ENCODE measurements at places on chromosomes 3 and 15.
A peak's percentile ranks its signal among the peaks of the same experiment; 100 is the strongest.

- DNase-seq, result no peak
These were observed 11.2 kb upstream of the CCR8 start for GRCh38 chr3:39318301-39318700.

DNA sequence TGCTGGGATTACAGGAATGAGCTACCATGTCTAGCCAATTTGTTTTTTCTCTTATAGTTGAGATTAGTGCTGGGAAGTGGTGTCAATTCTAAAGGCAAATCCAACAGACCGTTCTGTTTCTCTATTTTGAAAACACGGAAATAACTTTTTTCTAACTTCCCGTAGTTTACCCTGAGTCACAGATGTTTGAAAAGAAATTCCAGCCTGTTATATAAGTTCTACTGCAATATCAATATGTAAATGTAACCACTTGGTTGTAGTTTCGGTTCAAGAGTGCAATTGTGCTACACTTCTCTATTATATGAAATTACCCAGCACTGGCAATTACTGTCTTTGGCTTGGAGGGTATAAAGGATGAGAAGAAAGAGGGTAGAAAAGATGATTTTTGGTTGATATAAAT, 22.3 kb upstream of the GNB4 start:
- peak; percentile 23 for DNase-seq

GRCh38 chr3:65070968-65071367, 383.2 kb upstream of the ADAMTS9 start:
- no peak for DNase-seq

DNA sequence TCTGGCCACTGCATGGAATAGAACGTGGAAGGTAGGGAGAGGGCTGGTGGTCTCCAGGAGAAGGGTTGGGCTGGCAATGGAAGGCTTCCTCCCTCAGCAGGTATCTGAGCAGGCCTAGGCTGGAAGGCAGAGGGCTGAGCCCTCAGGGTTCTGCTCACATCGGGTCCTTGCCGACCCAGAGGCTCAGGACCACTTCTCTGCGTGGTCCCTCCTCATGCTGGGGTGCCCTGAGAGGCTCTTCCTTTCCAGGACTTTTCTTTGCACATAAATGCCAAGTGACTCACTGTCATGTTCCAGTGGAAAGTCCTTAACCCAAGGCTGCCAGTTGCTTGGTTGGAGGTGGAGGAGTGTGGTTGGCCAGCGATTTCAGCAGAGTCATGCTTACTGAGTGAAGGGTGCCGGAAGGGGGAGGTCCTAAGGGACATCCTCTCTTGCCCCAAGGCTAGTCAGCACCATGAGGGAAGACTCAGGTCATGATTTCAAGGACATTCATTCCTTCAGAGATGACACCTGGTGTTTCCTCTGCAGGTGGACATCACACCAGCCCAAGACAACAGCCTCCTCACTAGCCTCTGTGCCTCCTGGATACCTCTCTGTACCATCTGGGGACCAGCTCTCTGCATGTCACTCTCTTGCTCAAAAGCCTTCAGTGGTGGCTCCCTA, 8.2 kb downstream of the SLC6A6 start:
- DNase-seq, result peak; percentile 91

DNA sequence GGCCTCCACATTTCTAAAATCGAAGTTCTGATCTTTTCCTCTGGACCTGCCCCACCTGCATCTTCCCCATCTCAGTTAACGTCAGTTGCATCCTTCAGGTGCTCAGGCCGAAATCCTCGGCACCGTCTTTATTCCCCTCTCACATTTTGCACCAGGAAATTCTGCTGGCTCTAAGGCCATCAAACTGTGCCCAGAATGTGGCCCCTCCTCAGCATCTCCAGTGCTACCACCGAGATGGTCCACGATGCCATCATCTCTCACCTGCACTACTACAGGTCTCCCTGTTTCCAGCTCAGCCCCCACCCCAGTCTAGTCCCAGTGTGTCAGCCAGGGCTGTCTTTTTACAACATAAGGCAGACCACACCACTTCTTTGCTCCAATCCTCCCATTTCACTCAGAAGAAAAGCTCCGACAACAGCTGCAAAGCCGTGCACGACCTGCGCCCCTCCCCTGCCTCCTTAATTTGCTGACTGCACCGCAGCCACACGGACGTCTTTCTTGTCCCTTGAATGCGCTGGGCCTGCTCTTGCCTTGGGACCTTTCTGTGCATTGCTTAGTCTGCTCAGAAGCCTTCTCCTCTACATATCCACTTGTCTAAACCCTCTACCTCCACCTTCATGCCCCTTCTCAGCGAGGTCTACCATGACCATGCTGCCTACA, 14.4 kb downstream of the MUC20 start:
- no peak for DNase-seq

DNA sequence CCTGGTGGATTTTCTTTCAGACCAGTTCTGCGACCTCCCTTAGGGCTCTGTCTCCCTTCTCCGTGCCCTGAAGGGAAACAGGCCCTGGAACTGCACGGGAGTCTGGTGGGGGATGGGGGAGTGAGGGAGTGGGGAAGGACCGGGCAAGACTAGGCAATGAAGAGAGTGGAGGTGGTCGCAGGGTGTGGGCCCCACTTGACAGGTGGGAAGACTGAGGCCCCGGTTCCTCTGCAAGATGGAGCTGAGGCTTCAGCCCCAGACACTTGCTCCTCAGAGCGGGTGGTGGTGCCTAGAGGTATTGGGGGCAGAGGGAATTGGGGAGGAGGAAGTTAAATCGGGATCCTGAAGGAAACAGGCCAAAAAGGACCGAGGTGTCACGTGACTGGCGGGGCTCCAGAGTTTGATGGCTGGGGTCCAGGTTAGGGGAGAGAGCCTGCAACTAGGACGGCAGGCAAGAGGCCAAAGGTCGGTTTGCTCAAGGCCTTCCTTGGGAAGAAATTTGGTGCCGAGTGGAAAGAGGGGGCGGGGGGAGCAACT, 597 bp upstream of the CAMK1 start:
- no peak for DNase-seq

DNA sequence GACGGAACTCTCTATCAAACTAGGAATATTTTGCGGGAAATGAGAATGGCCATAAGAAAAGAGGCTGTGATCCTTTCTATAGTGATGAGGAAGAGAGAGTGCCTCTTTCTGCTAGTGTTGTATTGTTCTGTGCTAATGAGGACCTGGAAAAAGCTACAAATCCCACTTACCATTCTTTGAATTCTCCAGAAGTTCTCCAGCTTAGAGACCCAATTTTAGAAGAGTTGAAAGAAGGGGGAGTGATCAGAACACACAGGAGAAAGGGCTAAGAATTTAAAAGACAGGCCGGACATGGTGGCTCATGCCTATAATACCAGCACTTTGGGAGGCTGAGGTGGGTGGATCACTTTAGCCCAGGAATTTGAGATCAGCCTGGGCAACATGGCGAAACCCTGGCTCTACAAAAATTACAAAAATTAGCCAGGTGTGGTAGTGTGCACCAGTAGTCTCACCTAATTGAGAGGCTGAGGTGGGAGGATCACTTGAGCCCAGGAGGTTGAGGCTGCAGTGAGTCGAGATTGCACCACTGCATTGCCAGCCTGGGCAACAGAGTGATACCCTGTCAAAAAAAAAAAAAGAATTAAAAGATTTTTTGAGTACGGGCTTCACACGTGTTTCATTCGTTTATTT, 126.9 kb downstream of the IQCH start:
- DNase-seq, result no peak

- no peak for DNase-seq
These were observed at the start of gene MYL3 for GRCh38 chr3:46863261-46863782. Gene MYL3 (minus strand): TSS chr3:46863444. CDS start chr3:46863390, 54 bp downstream.

DNA sequence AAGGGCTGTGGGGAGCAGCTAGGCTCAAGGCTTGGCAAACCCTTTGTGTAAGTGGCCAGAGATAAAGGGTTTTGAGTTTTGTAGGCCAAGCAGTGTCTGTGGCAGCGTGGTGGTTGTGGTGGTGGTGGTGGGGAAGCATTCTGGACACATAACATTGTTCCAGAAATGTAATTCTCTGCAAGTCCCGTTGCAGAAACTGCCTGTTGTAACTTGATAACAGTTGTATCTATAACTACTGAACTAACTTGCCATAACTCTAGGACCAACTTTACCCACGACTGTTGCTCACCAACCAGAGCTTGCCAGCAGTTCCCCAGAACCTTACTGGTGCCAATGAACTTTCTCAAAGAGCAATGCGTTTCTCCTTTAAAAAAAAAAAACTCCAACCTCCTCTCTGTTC, 18.1 kb upstream of the TMEM40 start:
- DNase-seq, result no peak

Data from GF-D8 (cell line).